ENCODE measurements at places on chromosomes 4 and X. TPM values are rescaled to one million over a fixed set of nuclear protein-coding genes. Genes with fewer than 3 reads are reported as not detected.

Gene CYLC1
- not detected for polyA plus RNA-seq

Gene GLRA3
- not detected for polyA plus RNA-seq

Gene GPR50
- not detected for polyA plus RNA-seq

Gene FGF5
- not detected for polyA plus RNA-seq

Gene HELT
- polyA plus RNA-seq = not detected

Gene SPACA5
- polyA plus RNA-seq = not detected

Gene IGFBP7
- polyA plus RNA-seq = 23.1 TPM

Gene INTU
- polyA plus RNA-seq = not detected

Gene PITX2
- not detected for polyA plus RNA-seq

Gene ODAPH
- polyA plus RNA-seq = not detected

Gene VCX2
- polyA plus RNA-seq = not detected

Gene ADH1C
- not detected for polyA plus RNA-seq

Gene ENAM
- not detected for polyA plus RNA-seq

Gene NEXMIF
- not detected for polyA plus RNA-seq

Gene TCP11X2
- polyA plus RNA-seq = not detected

Gene PCDH11X
- not detected for polyA plus RNA-seq

Gene PDGFRA
- not detected for polyA plus RNA-seq

Gene GAGE12J
- not detected for polyA plus RNA-seq

Gene GAGE2A
- not detected for polyA plus RNA-seq

Gene CLTRN
- polyA plus RNA-seq = not detected

Gene HPGD
- 0.17 TPM for polyA plus RNA-seq

Gene JCHAIN
- polyA plus RNA-seq = 0.41 TPM

Gene ABLIM2
- 0.38 TPM for polyA plus RNA-seq

Gene USP26
- not detected for polyA plus RNA-seq

Gene F9
- not detected for polyA plus RNA-seq

Gene GAR1
- 4.3 TPM for polyA plus RNA-seq

Gene TLR2
- 133 TPM for polyA plus RNA-seq

Gene GPRIN3
- polyA plus RNA-seq = 3.3 TPM

Gene HPSE
- polyA plus RNA-seq = 31.2 TPM

Gene CWH43
- polyA plus RNA-seq = not detected

Gene ALAS2
- not detected for polyA plus RNA-seq

Measured in CD14-positive monocyte (primary cell).